ENCODE measurements at places on chromosomes 3 and 15.

- no peak for DNase-seq
Observed at GRCh38 chr3:64207289-64208080, 17.8 kb downstream of the PRICKLE2 start.

- DNase-seq = no peak
Observed at GRCh38 chr3:185732782-185733181, 92.1 kb downstream of the IGF2BP2 start.

DNA sequence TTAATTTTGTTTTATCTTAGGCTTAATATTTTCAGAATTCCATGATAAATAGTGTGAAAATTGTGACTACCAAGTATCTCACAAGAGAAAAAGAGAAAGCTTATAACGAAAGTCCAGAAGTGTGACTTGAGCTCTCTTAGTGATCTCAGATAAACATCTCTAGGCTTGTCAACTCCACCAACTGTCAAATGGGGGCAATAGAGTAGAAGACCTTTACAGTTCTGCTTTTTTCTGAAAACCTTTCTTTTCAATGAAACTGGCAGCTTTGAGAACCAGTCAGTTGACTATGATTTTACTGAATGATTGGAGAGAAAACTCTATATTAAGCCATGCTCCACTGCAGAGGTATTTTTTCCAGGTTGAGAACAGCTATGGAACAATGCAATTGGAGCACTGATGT is 119.2 kb upstream of the TP63 start:
- no peak for DNase-seq

DNA sequence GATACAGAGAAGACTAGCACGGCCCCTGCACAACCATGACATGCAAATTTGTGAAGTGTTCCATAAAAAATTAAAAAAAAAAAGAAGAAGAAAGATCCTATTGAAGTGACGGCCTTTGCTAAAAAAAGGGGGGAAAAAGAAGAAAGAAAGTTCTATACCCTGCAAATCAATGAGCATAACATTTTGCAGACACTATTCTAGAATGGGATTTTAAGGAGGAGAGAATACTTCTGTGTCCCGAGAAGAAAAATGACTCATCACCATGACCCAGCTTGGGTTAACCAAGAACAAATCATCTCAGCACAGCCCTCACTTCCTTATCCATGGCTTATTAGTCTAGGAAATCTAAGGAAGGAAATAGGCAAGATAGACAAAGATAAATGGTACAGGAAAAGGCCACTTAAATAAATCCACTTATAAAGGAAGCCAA is 7.4 kb upstream of the SH3BP5 start:
- DNase-seq = no peak

DNA sequence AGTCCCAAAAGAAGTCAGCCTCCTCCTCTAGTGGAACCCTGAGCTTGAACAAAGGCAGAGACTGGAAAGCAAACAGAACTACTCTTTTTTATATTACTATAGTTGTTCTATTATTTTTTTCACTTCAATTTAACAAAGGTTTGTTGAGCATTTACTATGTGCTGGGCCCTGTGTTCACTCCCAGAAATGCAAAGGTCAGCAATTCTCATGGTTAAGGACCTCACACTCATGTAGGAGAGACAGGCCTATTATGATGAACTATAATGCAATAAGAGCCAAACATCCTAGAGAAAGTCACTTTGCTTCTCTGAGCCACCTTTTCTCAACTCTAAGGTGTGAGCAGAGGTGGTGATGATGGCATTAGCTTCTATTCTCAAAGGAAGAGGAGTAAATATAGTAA is 82.1 kb upstream of the ARHGEF3 start:
- DNase-seq = no peak

DNA sequence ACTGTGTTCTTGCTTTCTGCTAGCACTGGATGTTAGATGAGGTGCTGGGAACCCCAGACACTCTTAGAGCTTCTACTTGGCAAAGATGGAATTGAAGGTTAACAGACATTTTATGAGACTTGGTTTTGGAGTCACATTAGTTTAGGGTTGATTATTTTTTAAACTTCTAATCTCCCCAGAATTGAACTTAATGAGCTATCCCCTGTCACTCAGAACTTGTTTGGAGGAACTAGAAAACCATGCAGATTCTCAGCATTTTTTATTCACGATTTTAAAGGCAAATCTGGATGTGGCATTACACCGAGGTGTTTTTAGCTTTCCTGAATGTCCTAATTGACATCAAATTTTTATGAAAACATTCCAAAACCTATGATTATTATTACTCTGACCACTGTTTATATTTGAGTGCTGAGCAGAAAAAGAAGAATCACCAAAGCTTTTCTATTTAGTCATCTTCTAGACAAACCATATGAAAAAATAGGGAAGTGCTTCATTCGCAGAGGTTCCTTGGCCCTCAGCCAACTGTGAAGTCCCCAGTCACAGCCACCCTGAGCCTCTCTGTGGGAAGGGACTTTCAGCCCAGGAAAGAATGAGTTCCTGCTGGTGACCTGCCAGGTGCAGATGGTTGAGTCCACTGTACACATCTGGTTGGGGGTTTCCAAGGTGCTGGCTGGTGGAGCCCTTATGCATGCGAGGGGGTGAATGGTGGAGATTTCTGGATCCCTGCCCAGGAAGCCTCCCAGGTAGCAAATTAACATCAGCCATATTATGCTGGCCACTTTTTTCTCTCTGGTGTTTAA is 196.0 kb upstream of the TOPAZ1 start:
- DNase-seq = peak; percentile 22

DNA sequence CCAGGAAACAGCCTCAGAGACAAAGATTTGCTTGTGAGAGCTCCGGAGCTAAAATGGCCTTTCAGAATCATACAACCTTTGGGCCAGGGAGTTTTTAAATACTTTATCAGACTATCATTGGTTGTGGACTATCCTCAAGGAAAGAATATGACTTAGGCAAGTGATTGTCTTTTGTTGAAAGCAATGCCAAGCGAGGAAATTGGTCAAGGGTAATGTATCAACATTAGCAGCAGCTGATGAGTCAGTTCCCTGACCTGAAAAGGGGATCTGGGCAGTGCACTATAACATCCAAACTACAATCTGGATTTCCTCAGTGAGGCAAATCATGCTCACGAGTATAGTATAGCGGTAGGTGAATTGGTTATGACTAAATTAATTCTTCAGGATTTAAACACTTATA is 303.6 kb downstream of the LSAMP start:
- no peak for DNase-seq

DNA sequence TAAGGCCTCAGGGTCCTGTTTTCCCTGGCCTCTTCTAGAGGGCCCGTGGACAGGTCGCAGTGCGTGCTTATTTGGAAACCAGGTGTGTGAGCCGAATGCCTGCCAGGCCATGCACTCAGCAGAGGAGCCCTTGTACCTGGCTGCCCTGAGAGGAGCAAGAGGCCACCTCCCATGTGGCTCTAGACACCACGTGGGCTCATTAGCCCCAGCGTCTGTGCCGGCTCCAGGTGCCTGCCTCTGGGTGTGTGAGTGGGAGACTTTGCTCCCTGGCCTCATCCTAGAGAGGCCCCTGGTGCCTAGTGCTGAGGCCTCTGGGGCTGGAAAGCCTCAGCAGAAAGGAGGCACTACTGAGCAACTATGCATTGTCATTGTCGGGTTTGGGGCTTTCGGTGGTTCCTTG is 50.4 kb downstream of the KLF13 start:
- DNase-seq = peak; percentile 96
